ENCODE measurements at places on chromosomes 4 and X.

- no peak for DNase-seq
Observed at GRCh38 chrX:97666890-97667289, 783.2 kb downstream of the RPA4 start.

GRCh38 chr4:185190306-185190856 is 13.4 kb downstream of the CFAP97 start:
- DNase-seq, result no peak

DNA sequence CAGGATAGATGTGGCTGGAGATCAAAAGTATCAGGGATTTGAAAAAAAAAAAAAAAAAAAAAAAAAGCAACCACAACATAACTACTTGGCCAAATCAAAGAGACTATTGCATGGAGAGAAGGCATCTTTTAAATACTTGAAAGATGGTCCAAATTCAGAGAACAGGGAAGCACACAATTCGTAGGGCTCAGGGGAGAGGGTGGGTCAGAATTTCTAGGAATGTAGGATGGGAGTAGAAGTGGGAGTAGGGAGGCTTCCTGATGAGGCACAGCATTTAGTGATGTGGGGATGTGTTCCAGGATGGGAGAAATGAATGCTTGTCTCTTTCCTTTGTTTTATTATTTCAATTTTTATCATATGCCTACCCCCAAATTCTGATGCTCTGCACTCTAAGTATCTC is 36.3 kb downstream of the RTL3 start:
- no peak for DNase-seq

DNA sequence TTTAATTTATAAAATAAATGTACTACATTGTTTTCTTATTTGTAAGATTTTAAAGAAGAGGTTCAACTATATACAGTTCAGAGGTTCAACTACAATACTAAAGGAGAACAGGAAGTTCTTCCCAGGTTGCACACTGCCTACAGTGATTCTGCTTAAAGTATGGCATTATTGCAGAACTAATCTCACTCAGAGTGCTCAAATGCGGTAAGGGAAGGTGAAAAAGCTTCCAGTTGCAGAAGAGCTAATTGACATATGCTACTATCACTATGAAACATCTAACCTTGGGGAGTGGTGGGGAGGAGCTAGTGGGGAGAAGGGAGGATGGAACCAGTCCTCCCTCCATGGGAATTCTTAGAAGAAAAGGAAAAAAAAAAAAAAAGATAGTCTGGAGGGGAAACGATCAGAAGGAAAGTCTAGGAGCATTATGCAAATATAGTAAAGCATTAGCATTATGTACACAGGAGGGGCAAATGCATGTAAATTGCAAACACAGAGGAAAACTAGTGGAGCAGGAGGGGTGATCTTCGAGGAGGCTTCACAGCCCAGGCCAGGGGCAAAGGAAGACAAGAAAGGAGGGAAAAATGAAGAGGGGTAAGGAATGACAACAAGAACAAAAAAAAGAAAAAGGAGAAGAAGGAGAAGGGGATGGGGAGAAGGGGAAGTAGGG is 32.0 kb upstream of the MMAA start:
- no peak for DNase-seq

GRCh38 chr4:72300126-72300525 is 268.3 kb downstream of the NPFFR2 start:
- no peak for DNase-seq

DNA sequence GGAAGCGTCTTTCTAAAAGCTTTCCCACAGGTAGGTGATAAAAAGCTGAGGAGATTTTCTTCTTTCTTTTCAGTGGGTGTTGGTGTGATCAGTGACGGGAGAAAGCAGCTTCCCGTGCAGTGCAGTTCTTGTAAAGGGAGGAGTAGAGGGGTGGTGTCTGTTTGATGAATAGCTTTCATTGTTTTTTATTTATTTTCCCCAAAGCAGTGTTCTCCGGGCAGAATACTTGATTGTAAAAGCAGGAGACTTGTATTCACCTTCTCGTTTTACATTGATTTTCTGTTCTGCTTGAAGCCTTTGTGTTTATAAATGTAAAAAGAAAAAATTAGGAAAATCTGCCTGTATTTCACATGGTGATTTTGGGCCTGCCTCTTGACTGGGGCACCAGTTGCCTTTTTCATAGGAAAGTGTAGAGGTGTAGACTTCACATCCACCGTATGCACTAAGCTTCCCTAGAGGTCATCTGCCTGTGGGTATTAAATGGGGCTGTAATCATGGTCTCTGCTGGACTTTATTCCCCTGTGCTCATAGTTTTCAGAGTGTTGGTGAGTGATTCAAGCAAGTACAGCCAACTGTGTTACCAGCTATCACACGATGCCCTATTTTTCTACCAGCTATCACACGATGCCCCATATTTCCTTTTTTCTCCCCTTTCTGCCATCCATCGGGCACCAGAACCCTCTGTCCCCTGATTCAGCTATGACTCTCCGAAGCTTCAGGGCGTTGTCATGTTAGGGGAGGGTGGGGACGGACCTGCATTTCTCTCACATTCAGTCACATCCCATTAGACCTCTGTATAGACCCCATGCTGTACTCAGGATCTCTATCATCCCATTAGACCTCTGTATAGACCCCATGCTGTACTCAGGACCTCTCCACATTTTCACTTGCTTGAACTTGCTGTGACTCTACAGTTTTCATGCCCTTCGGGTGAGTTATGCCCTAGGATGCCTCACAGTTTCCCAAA is 526.5 kb downstream of the TRIML1 start:
- DNase-seq, result no peak

GRCh38 chr4:55503169-55503568 is 43.5 kb downstream of the CLOCK start:
- no peak for DNase-seq

GRCh38 chrX:72568406-72569092 is 4.1 kb downstream of the HDAC8 start:
- no peak for DNase-seq

GRCh38 chr4:4770610-4771009 is 88.9 kb upstream of the MSX1 start:
- no peak for DNase-seq

GRCh38 chr4:101190751-101191150 is 156.6 kb downstream of the PPP3CA start:
- DNase-seq, result no peak

GRCh38 chrX:13469963-13470684 is 99.3 kb upstream of the EGFL6 start:
- no peak for DNase-seq

DNA sequence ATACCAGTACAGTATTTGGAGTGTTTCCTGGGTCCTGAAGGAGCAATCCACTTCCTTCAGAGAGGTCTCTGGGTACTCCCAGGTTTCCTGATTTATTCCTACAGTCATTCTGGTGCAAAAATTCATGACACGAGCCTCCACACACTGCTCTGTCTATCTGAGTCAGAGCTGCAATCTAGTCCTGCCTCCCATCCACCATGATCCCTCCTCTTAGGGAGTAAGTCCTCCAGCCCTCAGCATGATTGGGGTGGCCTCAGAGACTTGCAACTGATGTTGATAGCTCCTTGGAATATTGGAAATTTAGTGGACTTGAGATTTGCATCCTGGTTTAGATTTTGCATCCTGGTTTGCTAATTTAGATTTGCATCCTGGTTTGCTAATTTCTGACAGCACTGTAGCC is 20.5 kb downstream of the CNGA1 start:
- DNase-seq, result no peak

- no peak for DNase-seq
Observed at GRCh38 chr4:140268186-140268841, 105.1 kb upstream of the SCOC start.

GRCh38 chrX:24760363-24761000 is 66.8 kb downstream of the POLA1 start:
- no peak for DNase-seq

Measured in CD4-positive, alpha-beta T cell treated with Interleukin-12 subunit alpha and Interleukin-12 subunit beta, for 1 hour (primary cell).